Stimulated activated CD4-positive, alpha-beta T cell treated with anti-CD3 and anti-CD28 coated beads, Interleukin-12 subunit alpha, Interleukin-12 subunit beta, amount 100 ng/mL, for 48 hours (primary cell): ENCODE measurements at places on chromosomes 7 and 10.

- no peak for DNase-seq
Measured at GRCh38 chr7:44150466-44150832, 9.3 kb upstream of the MYL7 start.

DNA sequence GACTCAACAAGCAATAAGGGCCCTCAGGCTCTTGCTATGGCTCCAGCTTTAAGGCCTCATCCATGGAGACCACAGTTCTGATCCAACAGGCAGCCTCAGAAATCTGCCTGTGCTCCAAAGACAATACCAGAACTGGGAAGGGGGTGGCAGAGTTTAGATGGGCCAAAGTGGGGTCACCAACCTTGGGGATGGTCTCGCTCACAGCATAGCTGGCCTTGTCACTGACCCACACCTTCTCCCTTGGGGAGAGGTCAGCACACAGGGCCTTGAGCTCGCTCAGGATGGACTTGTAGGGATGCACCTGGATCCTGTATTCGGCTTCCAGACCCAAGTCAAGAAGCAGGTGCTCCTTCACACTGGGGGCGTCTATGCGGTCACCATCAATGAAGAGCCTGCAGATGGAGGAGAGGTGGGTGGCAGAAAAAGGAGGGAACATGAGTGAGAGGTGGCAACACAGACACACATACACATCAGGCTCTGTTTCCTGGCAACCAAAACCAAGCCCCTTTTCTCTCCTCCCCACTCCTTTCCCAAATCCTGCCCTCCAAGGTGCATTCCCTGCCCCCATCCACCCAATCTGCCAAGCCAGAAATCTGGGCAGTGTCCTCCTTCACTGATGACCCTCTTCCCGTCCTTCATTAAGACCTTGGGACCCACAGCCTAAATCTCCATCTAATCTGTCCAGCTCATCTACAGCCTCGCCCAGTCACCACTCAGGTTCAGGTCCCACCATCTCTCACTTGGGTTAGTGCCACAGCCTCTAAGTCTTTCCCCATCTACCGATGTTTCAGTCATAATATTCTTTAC lies 40.9 kb downstream of the XPNPEP1 start:
- no peak for DNase-seq

DNA sequence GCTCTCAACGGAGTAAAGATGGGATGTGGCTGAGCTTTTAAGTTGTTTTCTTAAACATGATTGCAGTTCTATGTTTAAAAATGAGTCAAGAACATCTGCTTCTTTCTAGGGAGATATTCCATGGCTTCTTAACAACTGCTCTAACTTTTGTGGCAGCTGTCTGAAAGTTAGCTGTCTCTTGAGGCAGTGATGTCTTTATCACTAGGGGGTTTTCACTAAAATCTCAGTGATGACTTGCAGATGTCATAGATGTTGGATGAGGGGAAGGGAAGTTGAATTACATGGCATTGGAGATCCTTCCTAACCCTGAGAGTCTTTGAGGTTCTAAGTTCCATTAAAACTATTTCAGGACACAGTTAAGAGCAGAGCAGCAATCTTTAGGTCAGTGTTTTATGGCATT lies 43.5 kb downstream of the PRKG1 start:
- no peak for DNase-seq

- no peak for DNase-seq
Measured at GRCh38 chr7:17489961-17490360, 191.5 kb downstream of the AHR start.

DNA sequence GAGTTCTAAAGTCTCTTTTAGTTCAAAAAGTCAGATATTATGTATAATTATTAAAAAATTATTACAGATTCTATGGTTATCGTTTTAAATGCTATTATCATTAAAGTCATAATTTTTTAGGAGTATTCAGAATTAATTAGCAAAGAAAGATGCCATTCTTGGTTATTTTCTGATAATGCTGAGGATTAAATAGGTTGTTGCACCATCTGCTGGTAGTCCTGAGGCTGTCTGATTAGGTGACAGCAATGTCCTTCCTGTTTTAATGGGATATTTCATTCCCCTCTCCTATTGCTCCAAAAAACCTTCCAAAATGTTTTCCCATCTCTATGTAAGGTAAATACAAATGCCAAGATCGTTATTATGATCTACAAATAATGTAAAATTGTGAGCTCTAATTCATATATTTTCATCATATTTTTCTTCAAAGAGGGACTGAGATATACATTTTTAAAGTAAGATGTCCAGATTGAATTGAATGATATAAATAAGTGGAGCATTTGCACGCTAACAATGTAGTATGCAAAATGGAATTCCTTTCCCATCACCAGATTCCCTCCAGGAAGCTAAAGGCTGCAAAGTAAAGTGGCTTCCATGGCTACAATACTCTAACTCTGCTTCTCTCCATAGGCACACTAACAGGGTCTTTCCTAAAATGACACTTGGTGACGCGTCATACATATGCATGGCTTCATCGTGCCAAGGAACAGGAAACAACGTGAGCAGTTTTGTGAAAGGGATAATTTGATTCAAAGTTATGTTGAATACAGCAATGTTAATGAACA lies 58.8 kb upstream of the AKR1E2 start:
- DNase-seq = no peak

DNA sequence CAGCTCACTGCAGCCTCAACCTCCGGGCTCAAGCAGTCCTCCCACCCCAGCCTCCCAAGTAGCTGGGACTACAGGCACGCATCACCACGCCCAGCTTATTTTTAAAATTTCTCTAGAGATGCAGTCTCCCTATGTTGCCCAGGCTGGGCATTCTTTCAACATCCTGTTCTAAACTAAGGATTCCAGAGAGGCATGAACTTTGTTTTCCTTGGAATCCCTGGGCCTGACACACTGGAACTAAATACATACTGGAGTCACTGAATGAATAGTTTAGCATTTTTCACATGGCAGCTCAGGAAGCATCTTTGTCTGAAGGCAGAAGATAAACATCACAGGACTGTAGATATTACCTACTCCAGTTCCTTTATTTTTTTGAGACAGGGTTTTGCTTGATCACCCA lies 108.7 kb downstream of the ITIH5 start:
- no peak for DNase-seq

GRCh38 chr10:131964298-131964697 lies 17.4 kb downstream of the BNIP3 start:
- DNase-seq = no peak

- no peak for DNase-seq
Measured at GRCh38 chr10:130571674-130572073, 435.5 kb downstream of the GLRX3 start.

DNA sequence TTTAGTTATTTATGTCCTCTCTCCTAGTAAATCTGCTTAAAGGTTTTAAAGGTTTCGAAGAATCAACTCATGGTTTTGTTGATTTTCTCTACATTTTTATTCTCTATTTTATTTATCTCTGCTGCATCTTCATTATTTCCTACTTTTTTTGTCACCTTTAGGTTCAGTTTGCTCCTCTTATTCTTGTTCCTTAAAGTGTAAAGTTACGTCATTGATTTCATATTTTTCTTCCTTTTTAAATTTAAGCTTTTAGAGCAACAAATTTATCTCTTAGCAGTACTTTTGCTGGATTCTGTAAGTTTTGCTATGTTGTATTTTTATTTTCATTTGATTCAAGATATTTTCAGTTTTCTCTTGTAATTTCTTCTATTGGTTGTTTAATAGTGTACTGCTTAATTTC lies 10.7 kb downstream of the MYO3A start:
- no peak for DNase-seq

DNA sequence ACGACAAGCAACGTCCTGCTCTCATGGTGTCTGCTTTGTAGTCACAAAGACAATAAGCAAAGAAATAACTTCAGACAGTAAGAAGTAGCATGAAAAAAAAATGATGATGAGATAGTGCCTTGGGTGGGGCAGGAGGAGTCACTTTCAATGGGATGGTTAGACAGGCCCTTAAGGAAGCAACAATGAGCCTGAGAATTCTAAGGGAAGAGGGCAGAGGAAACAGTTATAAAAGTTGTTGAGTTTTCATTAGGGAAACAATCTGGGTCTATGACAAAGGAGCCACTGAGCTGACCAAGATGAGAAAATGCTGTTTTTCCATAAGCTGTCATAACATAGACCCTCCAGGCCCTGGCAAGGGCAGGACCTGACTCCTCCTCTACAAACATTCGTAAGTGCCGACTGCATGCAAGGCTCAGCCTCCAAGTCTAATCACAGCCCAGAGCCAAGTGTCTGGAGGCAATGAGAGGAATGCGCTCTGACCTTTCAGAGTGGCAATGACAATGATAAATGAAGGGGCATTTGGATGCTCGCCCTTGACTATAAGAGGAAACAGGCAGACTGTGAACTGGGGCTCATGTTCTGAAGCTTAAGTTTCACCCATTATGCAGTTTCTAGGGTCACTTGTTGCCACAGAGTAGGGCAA lies 43.7 kb downstream of the PPP1R3C start:
- DNase-seq = no peak

GRCh38 chr7:89757910-89758309 lies 396.4 kb upstream of the STEAP1 start:
- no peak for DNase-seq

GRCh38 chr10:131560166-131560565 lies 248.6 kb upstream of the TCERG1L start:
- no peak for DNase-seq

DNA sequence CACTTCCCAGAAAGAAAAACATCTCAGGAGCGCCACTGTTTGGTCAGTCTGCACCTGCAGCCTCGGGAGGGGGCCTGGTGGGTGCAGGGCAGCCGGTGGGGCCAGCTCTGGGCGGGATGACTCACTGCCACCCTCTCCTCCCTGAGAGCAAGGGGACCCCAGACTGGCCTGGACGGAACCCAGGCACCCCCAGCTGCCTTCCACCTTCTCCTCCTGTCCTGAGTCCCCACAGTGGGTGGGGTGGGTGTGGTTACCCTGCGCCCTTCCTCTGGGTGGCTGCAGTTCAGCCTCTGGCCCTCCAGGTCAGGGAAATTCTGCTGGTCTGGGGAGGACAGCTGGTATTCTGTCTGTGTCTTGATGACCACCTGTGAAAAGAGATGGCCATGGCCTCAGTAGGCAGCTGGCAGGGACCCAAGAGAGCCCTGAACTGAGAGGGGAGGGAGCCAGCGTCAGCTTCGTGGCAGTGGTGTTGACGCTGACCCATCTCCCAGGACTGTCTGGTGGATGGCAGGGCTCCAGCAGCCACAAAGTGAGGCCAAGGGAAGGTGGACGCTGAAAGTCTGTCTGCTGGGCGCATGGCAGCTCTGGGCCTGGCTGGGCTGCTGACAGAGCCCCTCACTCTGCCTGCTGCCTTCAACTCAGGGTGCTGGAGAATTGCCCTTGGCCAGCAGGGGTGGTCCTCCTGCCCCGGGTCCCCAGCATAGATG lies 8.9 kb downstream of the CALY start:
- no peak for DNase-seq

DNA sequence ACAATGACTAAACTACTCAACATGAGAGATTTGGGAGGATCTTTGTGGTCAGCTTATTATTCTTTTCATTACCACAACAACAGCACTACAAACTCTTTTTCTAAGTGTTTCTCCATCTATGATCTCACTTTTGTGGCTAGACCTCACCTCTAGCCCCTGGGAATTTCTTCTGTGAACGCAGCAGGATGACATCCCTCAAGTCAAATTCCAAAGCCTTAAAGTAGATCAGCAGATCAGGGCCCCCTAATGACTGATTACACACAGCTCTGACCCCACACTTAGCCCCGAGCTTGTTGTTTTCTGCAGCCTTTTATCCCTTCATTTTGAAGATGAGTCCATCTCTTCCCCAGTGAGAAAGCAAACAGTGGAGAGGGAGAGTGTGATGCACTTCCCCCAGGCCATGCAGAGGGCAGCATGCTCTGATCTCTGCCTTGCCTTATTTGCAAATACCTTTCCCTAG lies 27.3 kb downstream of the TFAM start:
- no peak for DNase-seq

GRCh38 chr7:99554939-99555338 lies 3.0 kb upstream of the FAM200A start:
- no peak for DNase-seq

- no peak for DNase-seq
Measured at GRCh38 chr10:88386821-88387773, 196.0 kb downstream of the RNLS start.

- no peak for DNase-seq
Measured at GRCh38 chr10:46236941-46237681, 49.7 kb upstream of the ANTXRL start.

DNA sequence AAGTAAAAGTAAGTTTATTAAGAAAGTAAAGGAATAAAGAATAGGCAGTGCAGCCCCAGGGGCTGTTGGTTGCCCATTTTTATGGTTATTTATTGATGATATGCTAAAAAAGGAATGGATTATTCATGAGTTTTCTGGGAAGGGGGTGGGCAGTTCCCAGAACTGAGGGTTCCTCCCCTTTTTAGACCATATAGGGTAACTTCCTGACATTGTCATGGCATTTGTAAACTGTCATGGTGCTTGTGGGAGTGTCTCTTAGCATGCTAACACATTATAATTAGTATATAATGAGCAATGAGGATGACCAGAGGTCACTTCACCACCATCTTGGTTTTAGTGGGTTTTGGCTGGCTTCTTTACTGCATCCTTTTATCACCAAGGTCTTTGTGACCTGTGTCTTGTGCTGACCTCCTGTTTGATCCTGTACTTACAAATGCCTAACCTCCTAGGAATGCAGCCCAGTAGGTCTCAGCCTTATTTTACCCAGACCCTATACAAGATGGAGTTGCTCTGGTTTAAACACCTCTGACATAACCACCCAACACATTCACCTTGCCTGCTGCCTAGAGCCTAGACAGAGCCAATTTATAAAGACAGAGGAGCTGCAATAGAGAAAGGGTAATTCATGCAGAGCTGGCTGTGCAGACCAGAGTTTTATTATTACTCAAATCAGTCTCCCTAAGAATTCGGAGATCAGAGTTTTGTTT lies 10.9 kb upstream of the ERCC6 start:
- no peak for DNase-seq

DNA sequence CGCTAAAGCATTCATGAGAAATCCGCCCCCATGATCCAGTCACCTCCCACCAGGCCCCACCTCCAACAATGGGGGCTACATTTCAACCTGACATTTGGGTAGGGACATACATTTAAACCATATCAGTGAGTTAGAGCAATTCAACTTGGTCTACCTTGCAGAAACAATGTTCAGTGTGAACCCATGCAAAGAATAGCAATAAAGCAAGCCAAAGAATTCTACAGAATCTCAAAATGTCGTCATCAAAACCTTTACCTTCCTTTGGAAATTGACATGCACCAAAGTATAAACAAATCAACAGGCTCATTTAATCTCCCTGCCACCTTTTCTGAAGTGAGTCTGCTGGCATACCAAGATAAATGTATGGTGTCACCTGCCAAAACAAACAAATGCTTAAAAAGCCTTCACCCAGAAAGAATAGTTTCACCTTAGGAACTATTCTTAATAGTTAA lies 68.8 kb upstream of the ABLIM1 start:
- no peak for DNase-seq

GRCh38 chr7:129351320-129351719 lies 82.9 kb upstream of the STRIP2 start:
- DNase-seq = no peak

- DNase-seq = peak; percentile 59
Measured at GRCh38 chr10:33193057-33193700, 141.3 kb downstream of the NRP1 start.
